ENCODE measurements at places on chromosomes 6 and 20. TPM values are rescaled to one million over a fixed set of nuclear protein-coding genes. Genes with fewer than 3 reads are reported as not detected.

DNA sequence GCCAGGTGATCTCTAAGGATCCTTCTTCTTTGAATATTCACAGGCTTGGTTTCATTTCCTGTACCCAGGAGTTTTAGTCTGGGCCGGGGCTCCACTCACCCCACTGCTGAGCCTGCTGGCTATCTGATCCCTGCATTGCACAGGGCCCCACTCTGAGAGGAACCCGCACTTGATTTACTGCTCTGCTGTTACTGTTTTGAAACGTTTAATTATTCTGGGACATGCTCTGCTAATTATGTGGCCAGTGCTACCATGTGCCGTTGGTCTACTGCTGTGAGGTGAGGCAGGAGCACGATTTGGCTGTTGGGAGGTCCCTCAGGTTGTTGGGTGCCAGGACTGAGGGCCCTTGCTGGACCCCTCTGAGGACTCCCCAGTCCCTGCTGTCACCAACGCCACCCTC lies 108.7 kb upstream of the SIRPA start:
- DNase-seq = no peak

- DNase-seq = no peak
Measured at GRCh38 chr6:156852147-156852857, 75.1 kb downstream of the ARID1B start.

GRCh38 chr6:155381673-155382337 lies 67.5 kb upstream of the TFB1M start:
- DNase-seq = no peak

DNA sequence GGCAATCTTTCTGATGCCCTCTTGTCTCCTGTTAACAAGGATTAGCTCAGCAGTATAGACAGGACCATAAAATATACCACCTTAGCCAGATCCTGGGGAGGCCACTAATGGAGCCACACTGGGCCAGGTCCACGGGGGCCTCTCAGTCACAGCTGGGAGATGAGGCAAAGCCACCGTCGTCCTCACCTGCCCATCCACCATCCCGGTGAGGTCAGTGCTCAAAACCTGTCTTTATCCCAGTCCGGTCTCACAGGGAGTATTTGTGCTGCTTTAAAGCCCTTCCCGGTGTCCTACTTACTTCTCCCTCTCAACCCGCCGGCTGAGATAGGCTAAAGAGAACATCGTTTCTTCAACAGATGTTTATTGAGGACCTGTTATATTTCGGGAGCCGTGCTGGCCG lies 104.3 kb downstream of the EDN3 start:
- no peak for DNase-seq

GRCh38 chr20:61874421-61875068 lies 191.1 kb downstream of the TAF4 start:
- DNase-seq = peak; percentile 65

DNA sequence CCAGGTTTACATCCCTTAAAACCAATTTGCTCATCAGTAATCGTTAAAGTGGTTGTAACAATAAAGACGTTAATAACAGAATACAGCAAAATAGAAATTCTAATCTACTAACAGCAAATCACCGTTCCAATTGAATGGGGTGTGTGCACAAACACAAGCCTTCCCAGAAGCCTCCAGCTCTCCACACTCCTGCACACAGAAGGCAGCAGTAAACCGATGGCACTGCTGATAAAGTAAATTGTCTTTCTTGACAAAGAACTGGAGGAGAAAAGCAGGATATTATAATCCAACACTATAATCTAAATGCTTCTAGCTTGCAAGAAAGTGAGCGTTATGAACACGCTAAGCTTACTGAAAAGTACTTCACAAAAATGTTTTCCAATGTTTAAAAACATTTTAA lies 7.0 kb downstream of the ZNF217 start:
- no peak for DNase-seq

DNA sequence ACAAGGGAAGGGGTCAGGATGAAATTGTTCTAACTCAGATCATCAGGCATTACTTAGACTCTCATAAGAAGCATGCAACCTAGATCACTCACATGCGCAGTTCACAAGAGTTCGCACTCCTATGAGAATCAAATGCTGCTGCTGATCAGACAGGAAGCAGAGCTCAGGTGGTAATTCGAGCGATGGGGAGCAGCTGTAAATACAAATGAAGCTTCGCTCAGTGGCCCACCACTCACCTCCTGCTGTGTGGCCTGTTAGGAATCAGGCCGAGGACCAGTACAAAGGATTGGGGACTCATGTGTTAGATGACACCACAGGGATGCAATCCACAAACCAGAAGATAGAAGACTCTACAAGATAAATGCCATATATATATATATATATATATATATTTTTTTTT lies 31.5 kb upstream of the TOP1 start:
- no peak for DNase-seq

DNA sequence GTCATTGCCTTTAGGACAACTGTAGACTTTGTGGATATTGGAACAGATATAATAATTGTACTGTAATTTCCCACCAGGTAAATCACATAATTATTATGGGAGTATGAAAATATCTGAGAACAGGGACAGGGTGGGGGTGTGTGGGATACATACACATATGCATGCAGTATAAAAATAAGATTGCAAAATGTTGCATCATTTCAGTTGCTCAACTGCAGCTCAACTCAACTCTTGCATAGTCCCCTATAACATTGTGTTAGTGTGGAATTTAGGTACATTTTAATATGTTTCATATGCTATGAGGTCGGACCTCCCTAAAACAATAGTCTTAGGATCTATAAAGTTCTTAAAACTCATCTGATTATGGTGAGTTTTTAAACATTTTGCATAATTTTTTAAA lies 275.0 kb upstream of the FLRT3 start:
- no peak for DNase-seq

- DNase-seq = no peak
Measured at GRCh38 chr20:60255866-60256265, 297.6 kb downstream of the CDH26 start.

GRCh38 chr6:158648682-158649131 lies 1.1 kb upstream of the SYTL3 start:
- no peak for DNase-seq

GRCh38 chr6:45327956-45328522 lies at the start of gene RUNX2:
RUNX2 (plus strand) TSS chr6:45328330; CDS start chr6:45328727, 397 bp downstream.
- no peak for DNase-seq

GRCh38 chr6:20802596-20802995 lies 268.3 kb downstream of the CDKAL1 start:
- DNase-seq = peak; percentile 36

DNA sequence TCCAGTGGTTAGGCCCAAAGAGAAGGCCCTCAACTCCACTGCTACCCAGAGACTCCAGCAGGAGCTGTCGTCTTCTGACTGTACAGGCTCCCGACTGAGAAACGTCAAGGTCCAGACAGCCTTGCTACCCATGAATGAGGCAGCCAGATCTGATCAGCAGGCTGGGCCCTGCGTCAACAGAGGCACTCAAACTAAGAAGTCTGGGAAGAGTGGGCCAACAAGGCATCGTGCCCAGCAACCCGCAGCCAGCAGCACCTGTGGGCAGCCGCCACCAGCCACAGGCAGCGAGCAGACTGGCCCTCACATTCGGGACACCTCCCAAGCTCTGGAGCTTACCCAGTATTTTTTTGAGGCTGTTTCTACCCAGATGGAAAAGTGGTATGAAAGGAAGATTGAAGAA lies 8.1 kb downstream of the LYRM2 start:
- no peak for DNase-seq

DNA sequence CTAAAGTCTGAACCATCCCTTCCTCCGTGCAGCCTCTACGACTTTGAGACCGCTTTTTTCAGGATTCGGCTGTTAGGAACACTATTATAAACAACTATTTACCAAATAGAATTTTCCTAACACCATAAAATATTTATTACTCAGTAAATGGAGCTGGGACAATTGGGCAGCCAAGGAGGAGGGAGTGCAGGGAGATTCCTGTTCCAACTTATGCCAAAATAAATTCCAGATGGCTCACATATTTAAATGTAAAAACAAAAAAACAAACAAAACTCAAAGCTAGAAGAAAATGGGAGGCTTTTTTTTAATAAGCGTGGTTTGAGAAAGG lies 48.1 kb downstream of the TCP11 start:
- DNase-seq = no peak

- DNase-seq = no peak
Measured at GRCh38 chr20:25984933-25985332, 288.3 kb upstream of the ZNF337 start.

DNA sequence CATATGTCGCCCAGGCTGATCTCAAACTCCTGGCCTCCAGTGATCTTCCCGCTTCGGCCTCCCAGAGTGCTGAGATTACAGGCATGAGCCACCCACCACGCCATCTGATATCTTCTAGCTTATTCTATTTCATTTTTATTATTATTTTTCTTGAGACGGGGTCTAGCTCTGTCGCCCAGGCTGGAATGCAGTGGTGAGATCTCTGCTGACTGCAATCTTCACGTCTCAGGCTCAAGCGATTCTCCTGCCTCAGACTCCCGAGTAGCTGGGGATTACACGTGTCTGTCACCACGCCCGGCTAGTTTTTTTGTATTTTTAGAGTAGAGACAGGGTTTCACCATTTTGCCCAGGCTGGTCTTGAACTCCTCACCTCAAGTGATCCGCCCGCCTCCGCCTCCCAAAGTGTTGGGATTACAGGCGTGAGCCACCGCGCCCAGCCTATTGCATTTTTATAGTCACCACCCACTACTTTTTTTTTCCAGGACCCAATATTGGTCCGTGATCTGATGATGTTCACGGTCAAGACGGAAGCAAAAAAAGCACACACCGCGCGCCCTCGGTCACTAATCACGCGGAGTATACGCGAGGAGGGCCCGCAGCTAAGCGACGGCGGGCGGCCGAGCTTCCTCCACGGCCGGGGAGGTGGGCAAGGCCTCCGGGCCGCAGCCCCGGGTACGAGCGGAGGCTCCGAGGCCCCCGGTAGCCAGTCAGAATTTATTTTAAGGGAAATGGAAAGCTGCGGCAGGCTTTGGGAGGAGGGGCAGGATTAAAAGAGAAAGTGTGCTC lies 1.1 kb upstream of the LSM14B start:
- DNase-seq = peak; percentile 61

GRCh38 chr6:56949925-56950495 lies 4.9 kb upstream of the BEND6 start:
- no peak for DNase-seq

DNA sequence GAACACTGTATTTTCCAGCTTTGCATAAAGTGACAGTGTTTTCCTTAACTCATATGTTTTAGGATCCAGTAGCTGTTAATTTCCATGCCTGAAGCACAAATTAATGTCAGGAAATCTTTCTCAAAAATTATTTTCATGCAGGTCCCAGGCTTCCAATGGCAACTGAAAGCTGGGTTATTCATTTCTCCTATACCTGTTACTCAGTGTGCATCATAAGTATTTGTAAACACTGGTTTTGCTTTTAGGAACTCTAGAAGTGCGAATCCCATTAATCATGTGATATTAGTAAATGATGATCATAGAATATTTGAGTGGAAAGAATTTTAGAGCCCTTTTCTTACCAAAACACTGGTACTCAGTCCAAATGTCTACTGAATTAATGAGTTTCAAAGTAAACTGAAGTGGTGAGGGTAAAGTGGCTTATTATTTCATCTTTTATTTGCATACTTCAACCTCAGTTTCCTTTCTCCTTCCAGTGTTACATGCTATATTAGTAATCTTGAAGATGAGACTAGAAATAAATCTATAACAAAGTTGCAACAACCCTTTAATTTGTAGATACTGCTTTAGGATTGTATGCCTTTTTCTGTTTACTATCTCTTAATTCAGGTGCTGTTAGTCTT lies 124.0 kb downstream of the ZFAND3 start:
- DNase-seq = no peak

DNA sequence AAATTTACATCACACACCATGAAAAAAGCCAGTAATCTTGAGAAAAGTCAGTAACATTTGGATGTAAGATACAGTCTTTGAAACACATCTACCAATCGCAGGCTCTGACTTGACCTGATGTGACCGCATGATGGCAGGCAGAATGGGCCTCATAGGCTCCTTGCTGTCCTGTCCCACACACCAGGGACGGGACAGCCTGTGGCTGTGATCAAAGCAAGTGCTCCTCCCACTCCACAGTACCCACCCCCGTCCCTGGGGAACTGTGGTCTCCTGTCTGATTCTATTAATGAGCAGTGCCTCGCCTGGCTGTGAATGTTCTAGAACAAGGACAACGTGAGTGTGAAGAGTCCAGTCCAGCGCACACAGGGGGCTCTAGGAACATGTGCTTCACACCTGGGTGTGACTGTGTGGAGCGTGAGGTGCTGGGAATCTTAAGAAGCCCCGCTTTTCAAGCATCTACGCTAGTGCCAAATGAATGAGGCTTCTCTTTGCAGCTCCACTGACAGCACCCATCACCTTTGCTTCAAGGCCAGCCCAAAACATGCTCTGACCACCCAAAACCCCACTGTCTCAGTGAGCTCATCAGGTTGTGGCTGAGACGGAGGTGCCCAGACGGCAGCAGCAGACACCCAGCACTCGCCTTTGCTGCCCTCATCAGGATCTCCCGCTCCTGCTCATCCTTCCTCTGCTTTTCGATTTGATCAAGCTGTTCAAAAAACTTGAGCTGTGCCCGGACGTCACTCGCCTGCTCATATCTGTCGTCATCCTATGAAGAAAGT lies 67.1 kb downstream of the TAF4 start:
- no peak for DNase-seq

- DNase-seq = no peak
Measured at GRCh38 chr6:136720045-136720770, 72.1 kb downstream of the MAP3K5 start.

DNA sequence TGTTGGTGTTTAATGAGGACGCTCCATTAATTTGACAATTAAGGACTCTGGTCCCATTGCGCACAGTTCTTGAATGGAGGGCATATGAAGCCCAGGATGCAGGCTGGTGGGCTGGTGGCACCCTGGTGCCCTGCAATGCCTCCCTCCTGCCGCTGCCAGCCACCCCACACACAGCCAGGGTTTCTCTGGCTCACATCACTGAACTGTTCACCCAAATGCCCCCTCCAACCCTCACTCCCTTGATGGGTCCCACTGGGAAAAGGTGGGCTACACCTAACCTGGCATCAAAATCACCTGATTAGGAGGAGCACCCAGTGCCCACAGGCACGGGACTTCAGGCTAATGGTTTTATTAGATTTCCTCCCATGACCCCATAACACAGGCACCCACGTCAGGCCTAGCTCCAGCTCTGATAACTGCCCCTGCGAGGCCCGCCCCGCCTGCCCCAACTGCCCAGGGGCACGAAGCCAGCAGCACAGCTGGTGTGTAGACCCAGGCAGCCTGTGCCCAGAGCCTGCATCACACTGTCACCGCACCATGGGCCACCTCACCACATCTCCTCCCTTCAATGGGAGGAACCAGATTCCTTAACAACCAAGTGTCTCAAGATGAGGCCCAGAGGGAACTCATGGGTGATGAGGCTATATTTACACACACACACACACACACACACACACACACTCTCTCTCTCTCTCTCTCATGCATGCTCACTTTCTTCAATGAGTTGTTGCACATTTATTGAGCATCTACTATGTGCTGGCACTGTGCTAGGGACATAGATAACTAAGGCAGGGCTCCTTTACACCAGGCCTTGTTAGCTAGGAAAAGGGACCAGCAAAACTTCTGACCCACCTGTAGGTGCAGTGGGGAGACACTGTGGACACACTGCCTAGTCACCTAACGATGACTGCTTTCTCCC lies 107.3 kb downstream of the NOL4L start:
- no peak for DNase-seq

The FAXC gene
- 14.2 TPM for total RNA-seq

The HLA-DPA1 gene
- total RNA-seq = 51.8 TPM

The ARFGEF3 gene
- total RNA-seq = 22.0 TPM

The FRS3 gene
- total RNA-seq = 3.5 TPM

The C20orf96 gene
- total RNA-seq = 9.2 TPM

The VARS1 gene
- 19.2 TPM for total RNA-seq

The LGSN gene
- not detected for total RNA-seq

The ACTL10 gene
- 1.4 TPM for total RNA-seq

The DDO gene
- 1.6 TPM for total RNA-seq

The TAAR9 gene
- total RNA-seq = not detected

The GATA5 gene
- total RNA-seq = 0.73 TPM

The B3GALT4 gene
- total RNA-seq = 15.0 TPM

The NKX2-4 gene
- not detected for total RNA-seq

The PPP1R11 gene
- 43.5 TPM for total RNA-seq
